Frontal cortex (tissue), 4 donors: ENCODE measurements at places on chromosomes 12 and 14.
A peak's percentile ranks its signal among the peaks of the same experiment; 100 is the strongest.

DNA sequence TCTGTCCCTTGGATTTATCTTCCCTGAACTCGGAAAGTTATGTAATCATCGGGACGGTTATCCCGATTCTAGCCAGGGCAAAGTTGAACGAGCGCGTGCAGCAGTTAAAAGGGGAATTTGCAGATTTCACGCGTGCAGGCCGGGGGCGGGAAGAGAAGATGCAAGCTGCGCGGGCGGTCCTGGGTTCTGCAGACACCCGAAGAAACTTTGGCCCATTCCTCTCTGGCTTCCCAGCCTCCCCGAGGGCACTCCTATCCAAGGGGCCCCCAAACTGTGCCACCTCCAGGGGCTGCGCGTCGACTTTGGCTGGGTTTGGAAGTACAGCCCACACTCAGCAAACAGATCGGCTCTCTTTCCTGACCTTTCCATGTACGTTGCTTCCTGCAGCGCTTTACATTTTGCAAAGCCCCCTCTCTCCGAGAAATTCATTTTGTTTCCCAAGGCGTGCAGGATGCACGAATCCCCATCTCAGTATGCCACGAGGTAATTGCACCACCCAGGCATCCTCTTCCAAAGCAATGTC is 941 bp upstream of the PPP1CC start:
- DNase-seq, result peak; percentile 47

- DNase-seq, result no peak
Observed at GRCh38 chr14:90756755-90757345, 59.4 kb downstream of the TTC7B start.

- peak; percentile 18 for DNase-seq
Observed at GRCh38 chr12:45725631-45726602, 3.6 kb upstream of the ARID2 start.

- DNase-seq, result no peak
Observed at GRCh38 chr14:89110110-89110509, 285.7 kb downstream of the TTC8 start.

DNA sequence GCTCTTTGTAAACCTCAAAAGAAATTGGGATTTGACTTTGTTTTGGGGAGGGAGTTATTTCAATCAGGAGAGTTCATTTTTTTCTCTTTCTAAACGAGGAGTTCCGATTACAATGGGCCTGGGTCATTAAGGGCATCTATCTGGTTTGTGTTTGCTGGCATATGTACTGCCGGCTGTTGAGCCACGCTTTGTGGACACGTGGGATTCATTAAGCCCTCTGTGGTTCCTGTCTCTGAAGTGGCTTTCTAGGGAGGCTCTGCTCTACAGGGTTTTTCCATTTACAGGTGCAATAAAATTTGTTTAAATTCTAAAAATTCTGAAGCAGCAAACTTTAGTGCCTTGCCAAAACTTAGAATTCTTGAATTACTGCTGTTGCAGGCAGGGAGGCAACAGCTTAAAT is 57.9 kb downstream of the GNS start:
- no peak for DNase-seq

DNA sequence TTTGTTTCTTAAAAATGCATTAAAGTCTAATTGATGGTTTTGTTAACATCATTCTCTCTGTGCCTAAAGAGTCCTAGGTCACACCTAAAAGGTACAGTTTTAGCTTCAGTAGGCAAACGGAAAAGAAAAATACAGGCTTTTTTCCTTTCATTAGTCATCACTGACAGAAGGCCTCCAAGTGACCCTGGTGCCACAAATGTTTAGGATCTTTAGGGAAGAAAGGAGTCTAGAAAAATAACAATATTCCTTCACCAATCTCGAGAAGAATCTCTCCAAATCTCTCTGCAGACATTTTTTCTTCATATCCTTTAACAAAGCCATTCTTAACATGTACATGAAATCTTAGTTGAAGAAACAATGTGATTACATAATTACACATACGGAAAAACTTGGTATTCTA is 2.0 kb downstream of the DENND5B start:
- no peak for DNase-seq

DNA sequence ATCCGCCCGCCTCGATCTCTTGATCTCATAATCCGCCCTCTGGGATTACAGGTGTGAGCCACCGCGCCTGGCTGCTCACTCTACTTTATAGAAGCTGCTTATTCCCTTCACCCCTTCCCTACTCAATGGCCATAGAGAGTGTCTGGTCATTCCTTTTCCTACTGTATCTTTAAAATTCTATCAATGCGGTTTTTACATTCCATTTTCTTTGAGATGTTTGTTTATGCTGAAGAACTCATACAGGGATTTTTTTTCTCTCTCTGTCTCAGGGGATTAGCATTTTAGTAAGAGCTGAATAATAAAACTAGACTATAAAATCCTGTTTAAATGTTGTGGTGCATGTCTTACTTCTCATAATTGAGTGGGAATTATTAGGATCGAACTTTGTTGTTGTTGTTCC is 218.6 kb upstream of the FOXN3 start:
- DNase-seq, result no peak

DNA sequence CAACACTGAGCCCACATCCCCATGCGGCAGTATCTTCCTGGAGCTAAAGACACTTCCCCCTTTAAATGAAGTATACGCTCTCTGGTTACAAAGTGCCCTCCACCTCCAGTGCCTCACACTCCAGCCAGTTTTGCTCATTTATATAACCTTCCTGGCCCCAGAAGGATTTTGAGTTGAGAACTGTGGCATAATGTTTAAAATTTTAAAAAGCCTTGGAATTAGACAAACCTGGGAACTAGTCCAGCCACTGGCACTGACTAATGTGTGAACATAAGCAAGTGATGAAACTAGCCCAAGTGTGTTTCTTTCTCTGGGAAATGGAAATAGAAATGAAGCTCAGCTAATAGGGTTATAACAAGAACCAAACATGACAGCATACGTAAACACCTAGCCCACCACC is 723.7 kb upstream of the USP15 start:
- DNase-seq, result no peak

GRCh38 chr12:89389755-89390661 is 37.7 kb upstream of the DUSP6 start:
- no peak for DNase-seq

GRCh38 chr12:56158926-56159461 is 835 bp downstream of the MYL6 start:
- peak; percentile 42 for DNase-seq

- no peak for DNase-seq
Observed at GRCh38 chr12:25236626-25237025, 14.1 kb downstream of the KRAS start.

DNA sequence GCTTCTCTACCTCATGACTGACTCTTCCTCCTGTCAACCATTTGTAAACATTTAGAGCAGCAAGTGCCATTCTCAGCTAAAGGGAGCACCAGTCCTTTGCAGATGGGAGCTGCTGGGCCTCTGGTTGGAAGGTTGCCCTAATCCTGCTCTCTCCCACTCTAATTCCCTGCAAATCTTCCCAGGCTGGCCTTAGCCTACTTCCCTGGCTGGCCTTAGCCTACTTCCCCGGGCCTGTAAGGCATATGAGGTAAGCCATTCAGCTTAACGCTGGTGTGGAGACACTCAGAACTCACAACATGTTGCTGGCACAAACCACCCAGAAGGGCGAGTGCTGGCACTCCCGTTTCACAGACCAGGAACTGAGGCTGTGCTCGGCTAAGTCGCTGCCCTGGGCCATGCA is 69.0 kb downstream of the CPSF2 start:
- DNase-seq, result no peak

- no peak for DNase-seq
Observed at GRCh38 chr12:76898442-76898841, 19.6 kb upstream of the CSRP2 start.

GRCh38 chr12:27530157-27530922 is 6.3 kb downstream of the PPFIBP1 start:
- DNase-seq, result no peak

DNA sequence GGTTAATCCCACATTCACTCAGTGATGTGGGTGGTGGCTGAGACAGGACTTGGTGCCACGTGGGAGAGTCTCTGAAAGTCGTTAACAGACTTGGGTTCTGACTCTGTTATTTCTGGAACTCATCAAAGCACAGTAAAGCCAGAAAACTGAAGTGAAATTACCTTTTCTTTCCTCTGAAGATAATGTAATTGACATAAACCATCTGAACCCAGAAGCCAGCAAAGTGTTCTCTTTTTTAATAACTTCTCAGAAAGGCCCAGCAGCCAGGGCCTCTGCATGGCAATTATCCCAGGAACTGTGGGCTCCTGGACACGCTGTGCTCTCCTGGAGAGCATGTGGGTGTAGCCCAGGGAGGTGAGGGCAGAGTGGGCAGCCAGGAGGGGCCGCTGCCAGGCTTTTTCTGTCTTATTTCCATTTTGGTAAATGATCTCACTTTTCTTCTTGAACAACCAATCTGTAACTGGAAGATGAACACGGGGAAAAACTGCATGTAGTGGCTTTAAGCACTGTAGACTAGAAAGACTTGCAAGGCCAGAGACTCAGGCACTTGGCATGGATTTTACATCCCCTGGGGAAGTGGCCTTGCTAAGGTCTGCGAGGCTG is 444.1 kb upstream of the TMEM132C start:
- DNase-seq, result no peak

GRCh38 chr12:63999853-64000252 is 155.4 kb downstream of the SRGAP1 start:
- no peak for DNase-seq

DNA sequence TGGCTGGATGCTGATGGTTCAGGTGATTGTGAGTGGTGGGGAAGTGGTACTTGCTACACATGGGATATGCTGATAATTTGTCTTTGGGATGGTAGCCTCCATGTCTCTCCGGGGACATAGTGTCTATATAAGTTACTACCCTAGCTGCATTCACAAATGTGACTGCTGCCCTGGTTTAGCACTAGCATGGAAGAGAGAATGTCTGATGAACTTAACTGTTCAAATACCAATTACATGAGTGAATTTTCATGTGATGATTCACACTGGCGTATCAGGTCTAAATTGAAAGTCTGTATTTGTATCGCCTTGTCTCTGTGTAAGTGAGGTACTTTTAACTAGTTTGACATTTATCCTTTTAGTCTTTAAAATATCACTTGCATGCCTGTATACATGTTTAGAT is 34.4 kb downstream of the ATF7IP start:
- DNase-seq, result no peak

- DNase-seq, result no peak
Observed at GRCh38 chr14:36055681-36056225, 120.8 kb downstream of the PTCSC3 start.

GRCh38 chr12:68235576-68235975 is 10.0 kb upstream of the IL26 start:
- DNase-seq, result no peak

DNA sequence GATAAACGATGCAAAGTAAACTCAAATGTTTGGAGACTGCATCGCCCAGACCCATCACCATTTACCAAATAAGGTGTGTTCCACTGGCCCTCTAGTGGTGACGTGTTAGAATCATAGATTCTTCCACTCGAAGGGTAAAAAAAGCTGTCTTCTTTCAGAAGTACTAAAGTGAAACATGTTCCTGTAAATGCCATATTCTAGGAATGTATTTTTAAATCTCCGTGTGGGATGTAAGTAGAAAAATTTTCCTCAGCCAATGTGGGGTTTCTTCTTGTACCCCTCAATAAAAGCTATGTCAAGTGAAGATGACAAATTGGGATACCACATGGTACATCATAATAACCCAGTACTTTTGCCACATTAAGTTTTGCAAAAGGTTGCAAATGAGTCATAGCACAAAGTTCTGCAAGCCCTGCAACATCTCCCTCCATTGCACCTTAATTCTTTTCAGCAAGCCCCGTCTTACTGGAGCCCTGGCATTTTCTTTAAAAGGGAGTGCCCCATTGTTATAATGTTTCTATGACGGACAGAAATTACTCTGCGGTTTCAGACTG is 100.8 kb downstream of the CCER1 start:
- DNase-seq, result peak; percentile 17

DNA sequence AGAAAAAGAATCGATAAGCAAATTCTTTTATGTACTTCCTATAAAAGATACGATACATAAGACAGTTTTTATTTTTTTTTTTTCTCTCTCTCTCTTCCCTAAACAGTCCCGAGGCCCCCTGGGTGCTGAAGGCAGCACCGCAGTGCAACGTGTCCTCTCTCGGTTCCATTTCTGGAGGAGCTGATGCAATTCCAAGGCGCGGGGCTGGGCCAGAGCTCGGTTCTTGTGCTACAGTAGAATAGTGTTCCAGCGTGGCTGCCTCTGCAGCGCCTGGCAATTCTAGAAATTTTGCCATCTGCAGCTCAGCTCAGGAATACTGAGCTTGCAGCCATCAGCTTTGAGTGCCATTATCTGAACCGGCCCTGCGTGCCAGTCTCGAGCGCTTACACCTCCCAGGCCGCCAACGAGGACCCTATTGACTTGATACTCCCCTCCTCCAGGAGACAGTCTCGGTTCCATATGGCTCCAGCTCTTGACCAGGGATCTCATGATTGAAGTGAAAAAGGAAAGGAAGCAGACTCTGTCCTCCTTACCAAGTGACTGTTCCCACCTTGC is 630 bp downstream of the ALDH1L2 start:
- peak; percentile 12 for DNase-seq
